ENCODE measurements at places on chromosomes 4 and X.

DNA sequence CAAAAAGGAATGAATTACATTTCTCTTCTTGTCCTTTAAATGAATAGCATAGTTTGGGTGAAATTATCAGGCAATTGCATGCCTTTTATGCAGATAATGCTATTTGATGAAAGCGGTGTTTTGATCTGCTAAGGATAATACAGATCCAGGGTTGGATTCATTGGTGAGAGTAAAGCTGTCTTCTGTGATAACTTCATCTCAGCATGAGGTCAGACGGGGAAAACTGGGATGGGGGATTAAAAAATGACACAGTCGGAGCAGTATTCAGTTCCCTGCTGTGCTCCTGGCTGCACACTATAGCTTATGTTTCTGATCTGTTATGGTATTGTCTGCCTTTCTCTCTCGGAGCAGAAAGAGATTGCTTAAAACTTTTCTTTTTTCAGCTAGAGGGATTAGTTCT, 105.9 kb upstream of the TENM3 start:
- peak; percentile 84 for DNase-seq

GRCh38 chrX:13694359-13694758, 5.4 kb downstream of the RAB9A start:
- no peak for DNase-seq

- no peak for DNase-seq
These were observed 81.2 kb downstream of the SYTL5 start for GRCh38 chrX:38087594-38087993.

- peak; percentile 65 for DNase-seq
These were observed 1.4 kb upstream of the DOK7 start for GRCh38 chr4:3461515-3462291.

DNA sequence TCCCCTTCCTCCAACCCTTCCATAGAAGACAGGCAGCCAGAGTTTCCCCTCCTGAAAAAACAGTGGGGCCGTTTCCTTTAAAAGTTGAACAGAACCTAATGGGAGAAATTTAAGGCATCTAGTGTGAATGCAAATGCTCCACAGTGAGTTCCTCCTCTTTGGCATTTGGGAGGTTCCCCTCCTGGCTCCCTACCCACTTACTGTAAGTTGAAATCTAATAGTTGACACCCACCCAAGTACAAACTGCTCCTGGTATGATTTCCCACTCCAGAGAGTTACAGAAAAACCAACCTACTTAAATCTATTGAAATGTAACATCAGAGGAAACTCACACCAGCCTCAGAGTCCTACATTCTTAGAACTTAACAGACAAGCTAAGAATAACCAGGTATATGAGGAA, 17.6 kb downstream of the ENPEP start:
- no peak for DNase-seq

- no peak for DNase-seq
These were observed 3.8 kb downstream of the ZFX start for GRCh38 chrX:24153178-24153795.

DNA sequence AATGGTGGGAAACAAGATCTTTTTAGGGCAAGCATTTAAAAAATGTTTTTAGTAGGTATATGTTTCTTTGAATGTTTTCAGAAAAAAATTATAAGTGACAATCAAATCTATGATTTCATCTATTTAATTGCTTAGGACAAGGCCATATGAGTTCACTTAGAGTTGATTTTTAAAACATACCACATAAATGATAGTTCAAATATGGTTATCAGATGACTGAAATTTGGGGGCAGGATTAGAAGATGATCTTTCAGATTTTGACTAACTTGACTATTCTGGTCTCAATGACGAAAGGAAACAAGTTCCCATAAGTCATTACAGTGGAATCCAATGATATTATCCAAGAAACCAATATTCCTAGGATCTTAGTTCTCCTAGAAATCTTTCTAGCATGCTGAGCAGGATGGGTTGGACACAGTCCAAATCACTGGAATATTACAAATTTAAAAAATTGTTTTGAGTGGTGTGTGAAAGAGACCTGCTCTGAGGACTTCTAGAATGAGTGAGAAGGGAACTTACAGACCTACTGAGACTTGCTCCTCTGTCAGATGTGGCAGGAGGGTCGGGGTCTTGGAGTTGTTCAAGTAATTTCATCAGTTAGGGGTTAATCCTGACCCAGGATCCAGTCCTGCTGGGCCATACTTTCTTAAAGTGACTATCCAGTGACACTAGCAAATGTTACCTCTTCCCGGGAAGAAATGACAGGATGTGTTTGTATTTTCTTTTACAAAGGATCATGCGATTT, 20.0 kb downstream of the RHOH start:
- DNase-seq: no peak

- DNase-seq: no peak
These were observed 3.4 kb downstream of the DDX53 start for GRCh38 chrX:23003116-23003515.

DNA sequence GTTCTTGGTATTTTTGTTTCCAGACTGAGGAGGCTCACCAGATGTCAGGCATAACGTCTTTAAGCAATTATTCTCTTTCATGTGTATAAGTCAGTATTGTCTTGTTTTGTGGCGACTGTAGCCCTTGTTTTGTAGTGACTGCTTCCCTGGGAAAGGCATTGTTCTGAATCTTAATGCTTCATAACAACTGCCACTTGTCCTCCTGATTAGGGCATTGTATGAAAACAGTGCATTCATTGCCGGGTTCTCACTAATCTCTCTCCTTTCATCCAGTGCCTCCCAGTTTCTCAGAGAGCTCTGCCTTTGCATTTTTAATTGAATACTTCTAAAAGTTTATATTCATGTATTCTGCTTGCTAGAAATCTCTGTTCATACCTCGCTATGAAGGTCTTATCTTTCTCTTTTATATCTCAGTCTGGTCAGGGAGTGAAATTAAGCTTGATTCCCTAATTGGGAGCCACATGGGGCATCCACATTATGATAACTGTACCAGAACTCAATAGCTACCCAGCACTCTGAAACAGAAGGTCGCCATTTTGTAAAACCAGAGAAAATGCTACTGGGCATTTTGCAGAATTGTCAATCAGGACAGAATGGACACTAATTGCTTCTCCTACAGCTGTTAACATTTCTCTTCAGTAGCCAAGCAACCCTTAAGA, 149.8 kb downstream of the GBA3 start:
- DNase-seq: peak; percentile 79

DNA sequence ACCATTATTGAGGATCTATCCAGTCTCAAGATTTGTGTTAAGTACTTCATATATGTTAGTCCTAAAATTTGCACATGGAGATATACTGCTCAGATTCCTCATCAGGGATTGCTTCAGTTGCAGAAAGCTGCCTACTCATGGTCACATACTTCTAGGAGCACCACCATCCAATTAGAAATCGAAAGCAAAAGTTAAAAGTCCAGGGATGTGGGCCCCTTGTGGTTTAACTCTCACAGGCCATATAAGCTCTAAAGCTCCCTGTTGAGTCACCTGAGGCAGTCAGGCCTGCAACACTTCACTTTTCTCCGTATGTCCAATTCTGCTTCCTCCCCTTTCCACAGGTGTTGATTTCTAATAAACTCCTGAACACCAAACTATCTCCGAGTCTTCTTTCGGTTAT, 84.2 kb downstream of the CNOT6L start:
- no peak for DNase-seq

GRCh38 chr4:169045862-169046584, 36.0 kb upstream of the CBR4 start:
- DNase-seq: no peak

DNA sequence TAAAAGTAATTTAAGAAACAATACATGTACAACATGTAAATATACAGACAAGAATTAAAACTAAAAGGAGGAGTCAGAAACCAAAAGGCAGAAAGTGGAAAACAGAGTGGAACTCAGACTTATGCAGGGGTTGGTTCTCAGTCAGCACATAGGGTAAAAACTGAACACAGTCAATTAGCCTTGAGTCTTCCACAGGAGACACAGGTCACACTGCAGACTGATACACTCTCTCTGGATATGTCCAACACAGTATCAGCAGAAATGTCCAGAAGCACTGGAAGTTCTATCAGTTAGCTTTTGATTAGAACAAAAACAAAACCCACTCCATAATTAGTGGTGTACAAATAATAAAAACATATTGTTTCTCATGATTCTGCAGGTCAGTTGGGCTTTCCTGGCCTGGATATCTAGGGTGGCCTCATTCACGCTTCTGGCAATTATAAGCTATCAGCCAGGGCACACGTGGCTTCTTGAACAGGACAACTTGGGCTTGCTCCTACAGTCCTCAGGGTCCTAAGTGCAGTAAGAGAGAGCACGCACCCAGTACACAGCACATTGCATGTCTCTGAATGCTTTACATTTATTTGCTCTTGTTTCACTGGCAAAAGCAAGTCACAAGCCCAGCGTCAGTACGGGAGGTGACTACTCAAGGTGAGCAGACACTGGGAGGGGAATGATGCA, 21.6 kb downstream of the TEC start:
- DNase-seq: no peak

DNA sequence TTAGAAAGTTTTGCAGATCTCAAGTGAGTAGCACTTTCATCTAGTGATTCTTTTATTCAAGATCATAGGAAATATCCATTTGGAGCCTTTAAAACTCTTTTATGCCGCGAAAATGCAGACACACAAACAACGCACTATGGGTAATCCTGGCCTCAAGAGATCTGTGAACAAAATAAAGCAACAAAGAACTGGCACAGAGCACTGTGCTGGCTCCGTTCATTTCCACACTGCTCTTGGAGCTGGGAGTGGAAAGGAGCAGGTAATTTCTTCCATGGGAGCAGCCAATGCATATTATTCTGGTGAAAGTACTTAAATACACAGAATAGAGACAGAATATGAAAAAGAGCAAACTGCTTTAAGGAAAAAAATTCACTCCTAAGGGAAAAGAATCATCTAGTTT, 172.7 kb upstream of the FRG1 start:
- DNase-seq: no peak

DNA sequence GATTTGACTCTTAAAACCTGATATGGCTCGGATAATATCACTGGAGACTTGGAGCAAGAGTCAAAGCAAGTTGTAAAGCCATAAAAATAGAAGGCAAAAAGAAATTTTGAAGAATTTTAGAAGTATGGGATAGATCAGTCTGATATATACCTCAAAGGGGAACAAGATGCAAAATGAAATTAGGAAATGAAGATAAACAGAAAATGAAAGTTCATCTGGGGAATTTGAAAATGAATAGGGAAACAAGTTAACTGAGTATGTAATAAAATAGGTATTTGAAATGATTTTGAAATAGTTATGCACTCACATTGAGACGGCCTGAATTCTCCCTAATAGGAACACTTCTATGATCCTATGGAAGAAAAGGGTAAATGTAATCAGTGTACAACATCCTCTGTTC, 5.7 kb downstream of the CYP2U1 start:
- no peak for DNase-seq

DNA sequence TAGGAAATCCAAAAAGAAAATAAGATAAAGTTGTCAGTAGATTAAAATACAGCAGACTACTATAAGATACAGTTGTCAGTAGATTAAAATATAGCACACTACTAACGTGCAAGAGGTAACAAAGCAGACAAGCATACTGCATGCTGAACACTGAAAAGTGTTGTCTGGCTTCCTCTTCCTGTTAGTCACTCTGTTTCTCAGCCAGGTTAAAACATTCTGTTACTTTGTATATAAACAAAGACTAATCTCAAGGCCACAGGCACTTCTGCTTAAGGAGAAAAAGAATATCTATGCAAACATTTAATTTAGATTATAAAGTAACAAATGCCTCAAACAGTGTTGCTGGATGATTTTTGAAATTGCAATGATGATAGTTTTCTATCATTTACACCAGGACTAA, 41.0 kb upstream of the SCD5 start:
- no peak for DNase-seq

DNA sequence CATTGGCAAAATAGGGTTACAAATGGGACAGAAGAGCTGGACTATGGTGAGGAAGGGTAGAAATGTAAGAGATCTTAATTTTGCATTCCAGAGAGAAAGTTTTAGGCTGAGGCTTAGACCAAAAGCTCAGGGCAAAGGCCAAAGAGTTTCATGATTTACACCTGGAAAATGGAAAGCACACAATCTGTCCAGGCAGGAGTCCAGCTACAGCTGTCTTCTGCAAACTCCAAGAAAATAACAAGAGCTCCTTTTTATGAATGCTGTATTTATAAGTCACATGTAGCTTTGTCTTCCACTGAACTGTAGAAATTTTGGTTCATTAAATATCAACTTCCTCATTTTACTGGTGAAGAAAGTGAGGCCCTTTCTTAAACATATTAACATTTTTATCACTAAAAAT, 288.0 kb upstream of the ATOH1 start:
- no peak for DNase-seq

DNA sequence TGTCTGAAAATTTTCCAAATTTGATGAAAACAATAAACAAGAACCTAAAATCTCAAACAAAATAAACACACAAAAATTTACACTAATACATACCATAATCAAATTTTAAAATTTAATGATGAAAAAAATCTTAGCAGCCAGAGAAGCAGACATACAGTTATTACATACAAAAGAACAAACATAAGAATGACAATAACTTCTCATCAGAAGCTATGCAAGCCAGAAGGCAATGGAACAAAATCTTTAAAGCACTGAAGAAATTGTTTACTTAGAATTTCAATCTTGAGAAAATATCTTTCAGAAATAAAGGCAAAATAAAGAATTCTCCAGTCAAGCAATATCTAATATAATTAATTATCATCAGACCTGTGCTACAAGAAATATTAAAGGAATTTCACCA, 121.3 kb downstream of the IDS start:
- no peak for DNase-seq

GRCh38 chrX:79444694-79445210, 77.6 kb upstream of the ITM2A start:
- no peak for DNase-seq

GRCh38 chr4:69058410-69059059, 37.7 kb upstream of the UGT2B7 start:
- no peak for DNase-seq

DNA sequence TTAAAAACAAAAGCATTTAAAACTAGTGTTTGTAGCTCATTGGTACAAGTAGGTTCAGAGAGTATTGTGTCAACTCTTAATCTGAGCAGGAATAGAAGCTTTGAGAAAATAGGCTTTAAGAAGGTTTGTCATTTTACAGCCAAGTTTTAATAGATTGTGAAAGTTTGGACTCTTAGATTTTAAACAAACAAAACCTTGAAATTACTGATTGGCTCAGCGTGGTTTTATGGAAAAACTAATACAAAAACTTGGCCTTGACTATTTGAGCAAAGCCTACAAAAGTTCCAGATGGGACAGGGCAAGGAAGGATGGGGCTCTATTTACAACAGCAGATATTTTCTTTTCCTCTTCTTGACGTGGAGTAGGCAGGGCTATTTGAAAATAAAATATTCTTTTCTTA, 16.5 kb downstream of the ZFX start:
- no peak for DNase-seq

- DNase-seq: no peak
These were observed 46.8 kb upstream of the ELF2 start for GRCh38 chr4:139223682-139224317.

DNA sequence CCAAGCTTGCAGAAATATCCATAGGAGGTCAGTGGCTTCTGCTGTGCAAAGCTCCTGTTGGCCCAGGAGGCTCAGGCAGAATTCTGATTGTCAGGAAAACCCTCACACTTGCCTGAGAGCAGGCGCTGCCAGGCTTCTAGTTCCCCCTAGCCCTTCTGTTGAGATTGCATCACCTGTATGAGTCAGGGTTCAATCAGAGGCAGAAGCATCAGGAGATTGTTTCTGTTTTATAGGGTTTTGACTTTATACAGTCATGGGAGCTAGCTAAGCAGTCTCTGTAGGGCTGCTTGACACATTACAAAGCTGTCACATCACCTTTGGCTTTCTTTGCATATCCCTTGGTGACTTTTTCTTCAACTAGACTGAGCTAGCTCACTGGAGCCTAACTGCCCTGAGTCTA, 27.8 kb downstream of the DIPK2B start:
- DNase-seq: peak; percentile 18

- no peak for DNase-seq
These were observed 339.8 kb upstream of the GATB start for GRCh38 chr4:152100379-152101201.
